Stimulated activated CD8-positive, alpha-beta memory T cell treated with anti-CD3 and anti-CD28 coated beads, Interleukin-7, amount 100 ng/mL, for 48 hours (primary cell): ENCODE measurements at places on chromosomes 12 and 14.
A peak's percentile ranks its signal among the peaks of the same experiment; 100 is the strongest.

GRCh38 chr14:91373591-91374254 is 43.9 kb downstream of the CCDC88C start:
- DNase-seq, result no peak

DNA sequence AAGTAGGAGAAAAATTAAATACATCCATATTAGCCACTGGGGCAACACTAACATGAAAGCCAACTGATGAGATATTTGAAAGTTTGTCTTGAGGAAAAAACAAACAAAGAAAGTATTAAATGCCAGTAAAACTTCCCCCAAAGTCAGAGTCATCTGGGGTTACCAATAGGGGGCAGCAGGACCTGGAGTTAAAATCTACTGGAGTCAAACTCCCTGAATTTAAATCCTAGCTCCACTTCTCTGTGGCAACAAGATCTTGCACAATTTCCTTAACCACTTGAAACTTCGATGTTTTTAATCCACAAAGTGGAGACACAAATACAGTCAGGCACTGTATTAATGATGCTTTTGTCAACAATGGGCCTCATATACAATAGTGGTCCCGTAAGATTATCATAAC is 14.4 kb downstream of the PLEKHG7 start:
- no peak for DNase-seq

DNA sequence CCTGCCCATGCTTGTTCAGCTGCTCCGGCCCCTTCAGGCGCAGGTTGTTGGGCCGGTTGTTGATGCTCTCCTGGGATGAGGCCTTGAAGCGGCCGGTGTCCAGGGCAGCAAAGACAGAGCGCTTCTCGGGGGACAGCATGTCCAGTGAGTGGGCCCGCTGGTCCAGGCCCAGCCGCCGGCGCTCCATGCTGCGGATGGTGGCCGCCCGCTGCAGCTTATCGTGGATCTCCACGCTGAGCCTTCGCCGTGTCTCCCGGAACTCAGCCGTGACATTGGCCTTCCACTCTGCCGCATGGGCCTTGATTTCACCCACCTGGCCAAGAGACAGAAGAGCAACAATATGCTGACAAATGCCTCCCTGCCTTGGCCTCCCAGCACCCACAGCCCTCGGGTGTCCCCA is 137.2 kb downstream of the KCNK10 start:
- DNase-seq, result no peak

- no peak for DNase-seq
These were observed 126.5 kb downstream of the NCOR2 start for GRCh38 chr12:124440841-124441381.

GRCh38 chr14:89185919-89186855 is 230.8 kb downstream of the FOXN3 start:
- no peak for DNase-seq

GRCh38 chr14:63147018-63147417 is 57.2 kb upstream of the RHOJ start:
- no peak for DNase-seq

GRCh38 chr14:24673534-24674203 is 39.7 kb upstream of the GZMB start:
- DNase-seq, result peak; percentile 74
